ENCODE measurements at places on chromosomes 7 and 10.

DNA sequence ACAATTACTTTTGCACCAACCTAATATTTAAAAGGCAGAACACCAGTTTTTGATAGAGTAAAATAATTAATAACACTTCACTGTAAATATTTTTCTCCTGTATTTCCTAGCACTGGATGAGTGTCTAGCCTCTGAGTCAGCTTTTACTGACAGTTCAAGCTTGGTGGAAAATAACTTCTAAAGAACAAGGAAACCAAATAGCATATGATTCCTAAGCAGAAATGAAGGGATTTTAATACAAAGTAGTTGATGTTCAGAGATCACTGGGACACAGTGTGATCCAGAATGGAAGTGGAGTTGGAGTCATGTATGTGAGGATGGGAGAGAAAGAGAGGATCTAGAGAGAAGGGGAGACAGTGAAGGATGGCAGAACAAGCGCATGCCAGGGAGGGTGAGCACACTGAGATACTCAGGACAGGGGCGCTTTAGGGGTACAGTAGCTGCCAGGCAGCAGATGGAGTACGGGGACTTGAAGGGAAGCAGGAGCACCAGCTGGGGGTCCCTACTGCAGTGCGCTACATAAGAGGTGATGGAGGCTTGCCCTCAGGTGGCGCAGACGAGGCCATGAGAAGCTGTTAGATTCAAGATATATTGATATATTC is 117.9 kb upstream of the KLF6 start:
- DNase-seq: no peak

DNA sequence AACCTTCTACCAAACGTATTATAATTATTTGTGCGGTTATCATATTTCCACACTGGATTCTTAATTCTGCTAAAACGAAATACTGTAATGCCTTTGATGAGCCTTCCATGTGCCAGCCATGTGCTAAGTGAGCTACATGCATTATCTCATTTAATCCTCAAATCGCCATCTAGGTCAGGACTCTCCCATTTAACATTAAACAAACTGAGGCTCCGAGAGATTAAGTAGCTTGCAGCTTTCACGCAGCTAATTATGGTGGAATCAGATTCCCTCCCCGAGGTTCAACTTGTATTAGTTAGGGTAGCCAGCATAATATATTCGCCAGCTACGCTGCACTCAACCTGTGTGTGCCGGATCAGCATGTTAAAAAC is 798 bp upstream of the TSPAN33 start:
- DNase-seq: no peak

- no peak for DNase-seq
Measured at GRCh38 chr10:6951732-6952131, 371.7 kb upstream of the PRKCQ start.

DNA sequence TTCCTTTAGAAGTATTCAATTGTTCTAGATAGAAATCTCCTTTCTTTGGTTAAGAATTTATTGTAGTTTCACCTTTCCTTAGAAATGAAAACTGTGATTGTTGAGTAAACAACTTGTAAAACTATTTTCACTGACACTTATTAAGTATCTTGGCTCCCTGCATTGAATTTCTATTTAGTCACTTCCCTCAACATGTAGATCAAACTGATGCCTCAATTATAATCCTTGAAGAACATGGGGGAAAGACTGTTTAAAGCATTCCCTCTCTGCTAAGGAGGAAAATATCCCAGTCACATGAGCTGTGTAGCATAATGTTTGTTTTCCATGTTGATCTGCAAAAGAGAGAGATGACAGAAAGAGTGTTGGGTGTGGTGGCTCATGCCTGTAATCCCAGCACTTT is 99.7 kb downstream of the PDE1C start:
- DNase-seq: no peak

DNA sequence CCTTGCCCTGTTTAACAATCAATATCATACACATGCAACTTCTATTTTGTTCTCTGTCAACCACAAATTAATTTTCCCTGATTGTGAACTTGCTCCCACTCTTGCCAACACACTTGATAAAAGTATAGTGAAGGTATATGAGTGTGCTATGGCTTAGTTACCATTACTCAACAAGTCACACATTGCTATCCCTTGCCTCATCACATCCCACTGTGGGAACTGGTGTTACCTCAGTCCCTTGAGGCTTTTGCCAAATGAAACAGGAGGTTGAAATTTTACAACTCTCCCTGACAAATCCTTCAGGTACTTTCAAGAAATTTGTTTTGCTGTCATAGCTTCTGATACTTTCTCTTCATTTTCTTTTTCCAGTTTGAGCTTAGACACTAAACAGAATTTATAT is 472.5 kb upstream of the SEMA3D start:
- DNase-seq: no peak
